CD4-positive, alpha-beta T cell treated with Interleukin-15 for 4 hours (primary cell): ENCODE measurements at places on chromosomes 6 and 20.

DNA sequence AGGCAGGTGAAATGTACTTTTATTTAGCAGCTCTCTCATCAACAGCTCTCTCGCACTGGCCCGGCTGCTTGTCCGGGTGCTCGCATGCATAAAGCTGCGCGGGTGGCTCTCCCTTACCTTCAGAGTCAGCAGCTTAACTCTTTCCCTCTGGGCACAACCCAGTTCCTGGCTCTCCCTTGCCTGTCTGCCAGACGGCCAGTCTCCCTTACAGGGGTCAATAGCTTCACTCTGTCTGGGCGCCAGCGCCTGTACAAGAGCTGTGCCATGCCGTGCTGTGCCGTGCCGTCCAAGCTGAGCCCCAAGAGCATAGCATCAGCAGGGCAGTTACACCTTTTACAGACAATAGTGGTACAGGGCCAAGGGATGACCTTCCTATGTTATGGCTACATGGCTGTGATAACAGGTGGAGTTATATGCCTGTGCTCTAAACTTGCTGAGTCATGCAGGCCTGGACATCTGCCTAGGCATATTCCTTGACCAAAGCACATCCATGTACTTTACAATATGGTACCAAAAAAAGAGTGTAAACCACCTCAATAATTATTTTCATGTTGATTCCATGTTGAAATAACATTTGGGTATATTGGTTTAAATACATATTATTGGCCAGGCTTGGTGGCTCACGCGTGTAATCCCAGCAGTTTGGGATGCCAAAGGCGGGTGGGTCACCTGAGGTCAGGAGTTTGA lies 47.9 kb downstream of the BLTP3A start:
- no peak for DNase-seq

DNA sequence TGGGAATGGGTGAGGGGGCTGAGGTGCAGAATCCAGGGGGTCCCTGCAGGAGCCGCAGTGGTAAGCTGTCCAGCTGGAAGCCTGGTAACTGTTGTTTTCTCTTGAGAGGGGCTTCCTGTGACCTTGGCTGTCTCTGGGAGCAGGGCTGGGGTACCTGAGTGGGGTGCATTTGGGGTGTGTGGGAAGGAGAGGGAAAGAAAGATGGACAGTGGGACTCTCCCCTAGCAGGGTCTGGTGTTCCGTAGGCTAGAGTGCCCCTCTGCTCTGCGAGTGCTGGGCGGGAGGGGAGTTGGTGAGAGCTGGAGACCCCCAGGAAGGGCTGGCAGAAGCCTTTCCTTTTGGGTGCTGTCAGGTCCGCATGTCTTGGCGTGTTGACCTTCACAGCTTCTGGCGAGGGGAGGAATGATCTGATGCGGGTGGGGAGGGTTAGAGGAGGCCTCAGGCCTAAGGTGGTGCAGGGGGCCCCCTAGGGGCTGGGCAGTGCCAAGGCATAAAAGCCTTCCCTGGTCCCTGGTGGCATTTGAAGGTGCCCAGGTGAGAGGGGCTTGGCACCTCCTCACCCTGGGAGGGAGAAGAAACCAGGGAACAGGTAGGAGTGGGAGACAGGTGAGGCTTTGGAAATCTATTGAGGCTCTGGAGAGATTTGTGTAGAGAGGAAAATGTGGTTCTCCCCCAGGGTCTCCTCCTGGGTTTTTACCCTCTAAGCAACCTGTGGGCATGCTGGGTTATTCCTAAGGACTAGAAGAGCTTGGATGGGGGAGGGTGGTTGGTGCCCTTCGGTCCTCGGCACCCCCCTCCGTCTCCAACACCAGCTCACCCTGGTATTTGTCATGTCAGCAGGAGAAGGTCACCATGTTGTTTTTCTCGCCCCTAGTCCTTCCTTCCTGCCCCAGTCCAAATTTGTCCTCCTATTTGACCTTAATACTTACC lies 3.3 kb downstream of the VEGFA start:
- DNase-seq, result peak; percentile 36

DNA sequence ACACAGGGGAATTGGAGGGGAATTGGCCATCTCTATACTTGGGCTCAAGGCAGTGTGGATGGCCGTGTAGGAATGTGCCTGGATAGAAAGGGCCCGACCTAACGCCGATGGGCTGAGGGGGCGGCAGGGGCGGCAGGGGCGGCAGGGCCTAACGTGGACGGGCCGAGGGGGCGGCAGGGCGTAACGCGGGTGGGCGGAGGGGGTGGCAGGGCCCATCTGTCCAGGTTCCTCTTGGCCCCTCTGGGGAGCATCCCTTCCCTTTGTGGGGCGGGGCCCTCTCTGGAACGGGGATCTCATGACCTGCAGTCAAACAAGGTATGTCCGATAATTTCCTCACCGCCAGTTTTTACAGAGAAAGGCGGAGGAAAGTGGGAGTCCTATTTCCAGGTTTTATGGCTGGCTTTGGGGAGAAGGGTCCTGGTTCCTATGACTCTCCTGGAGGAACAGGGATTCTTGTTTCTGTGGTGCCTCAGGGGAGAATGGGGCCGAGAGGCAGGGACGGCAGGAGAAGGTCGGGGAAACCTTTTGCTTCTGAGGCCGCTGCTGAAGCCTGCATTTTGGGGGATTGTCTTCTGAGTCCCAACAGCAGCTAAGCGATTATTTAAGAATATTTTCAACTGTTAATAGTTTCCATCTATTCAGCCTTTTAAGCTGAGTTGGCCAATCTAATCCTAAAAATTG lies 100.8 kb upstream of the FRMD1 start:
- DNase-seq, result no peak

GRCh38 chr20:20782231-20782630 lies 69.8 kb upstream of the RALGAPA2 start:
- no peak for DNase-seq

- no peak for DNase-seq
Measured at GRCh38 chr20:4470375-4470774, 251.3 kb upstream of the PRND start.

GRCh38 chr6:67888546-67888885 lies 746.6 kb upstream of the ADGRB3 start:
- no peak for DNase-seq

DNA sequence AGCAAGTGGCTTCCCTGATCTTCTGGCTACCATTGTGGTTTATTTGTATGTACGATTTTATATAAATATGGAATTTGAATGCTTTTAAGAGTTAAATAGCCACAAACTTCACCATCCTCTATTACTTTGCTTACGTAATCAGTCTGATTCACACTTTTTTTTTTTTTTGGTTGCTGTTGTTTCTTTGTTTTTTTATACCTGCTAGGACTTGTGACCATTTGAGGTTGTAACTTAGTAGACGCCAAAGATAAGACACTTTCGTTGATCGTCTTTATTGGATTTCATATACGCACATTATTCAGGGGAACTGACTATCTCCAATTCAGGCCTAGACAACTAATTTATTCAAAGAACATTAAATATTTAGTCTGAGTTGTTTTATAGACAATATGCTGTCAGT lies 559.0 kb downstream of the CBLN4 start:
- DNase-seq, result no peak

DNA sequence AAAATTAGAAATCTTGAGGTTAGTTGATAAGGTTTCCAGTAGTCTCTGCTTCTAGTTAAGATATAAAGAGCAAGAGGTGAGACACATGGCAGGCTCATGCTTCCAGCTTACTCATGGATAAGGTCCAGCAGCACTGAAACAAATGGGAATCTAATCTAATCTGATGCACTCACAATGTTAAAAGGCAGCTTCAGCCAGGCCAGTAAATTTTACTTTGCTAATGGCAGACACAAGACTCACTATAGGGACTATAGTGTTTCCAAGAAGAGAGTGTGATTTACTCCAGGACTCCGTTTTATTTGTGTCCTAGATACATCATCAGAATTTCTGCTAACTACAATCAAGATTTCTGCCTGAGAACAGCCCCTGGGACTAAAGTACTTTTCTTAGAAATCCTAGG lies 324.8 kb downstream of the SMOC2 start:
- no peak for DNase-seq

DNA sequence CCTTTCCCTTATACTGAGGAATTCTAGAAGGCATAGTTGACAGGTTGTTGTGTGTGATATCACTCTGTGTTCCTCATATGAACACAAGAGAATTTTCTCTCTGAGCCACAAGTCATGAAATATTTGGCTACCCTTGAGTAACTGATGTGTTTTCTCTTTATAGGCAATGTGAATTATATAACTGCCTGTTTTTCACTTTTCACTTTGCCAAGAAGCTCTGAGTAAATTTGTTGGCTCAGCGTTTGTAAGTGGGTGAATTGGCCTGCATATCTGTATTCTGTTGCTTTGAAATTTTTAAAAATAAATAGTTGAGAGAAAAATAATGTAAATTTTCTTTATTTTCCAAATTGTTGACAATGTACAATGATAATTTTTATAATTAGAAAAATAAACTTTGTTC lies 5.2 kb upstream of the BTBD9 start:
- DNase-seq, result no peak

DNA sequence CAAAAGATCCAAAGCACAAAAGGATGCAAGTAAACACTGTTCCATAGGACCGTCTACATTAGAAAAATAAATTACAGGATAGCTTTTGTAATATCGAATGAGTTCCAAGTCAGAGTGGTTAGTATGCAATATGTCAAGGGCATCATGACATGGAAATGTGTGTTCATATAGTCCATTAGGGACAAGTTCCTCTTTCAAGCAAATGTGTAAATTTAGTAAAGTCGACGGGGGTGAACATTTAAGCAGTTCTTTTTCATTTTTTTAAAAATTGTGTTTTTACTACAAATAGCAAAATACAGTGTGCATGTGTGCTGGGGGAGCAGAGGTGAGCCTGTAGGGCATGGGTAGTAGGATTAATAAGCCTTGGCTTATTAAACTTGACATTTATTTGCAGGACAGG lies 359.0 kb downstream of the ESR1 start:
- no peak for DNase-seq

DNA sequence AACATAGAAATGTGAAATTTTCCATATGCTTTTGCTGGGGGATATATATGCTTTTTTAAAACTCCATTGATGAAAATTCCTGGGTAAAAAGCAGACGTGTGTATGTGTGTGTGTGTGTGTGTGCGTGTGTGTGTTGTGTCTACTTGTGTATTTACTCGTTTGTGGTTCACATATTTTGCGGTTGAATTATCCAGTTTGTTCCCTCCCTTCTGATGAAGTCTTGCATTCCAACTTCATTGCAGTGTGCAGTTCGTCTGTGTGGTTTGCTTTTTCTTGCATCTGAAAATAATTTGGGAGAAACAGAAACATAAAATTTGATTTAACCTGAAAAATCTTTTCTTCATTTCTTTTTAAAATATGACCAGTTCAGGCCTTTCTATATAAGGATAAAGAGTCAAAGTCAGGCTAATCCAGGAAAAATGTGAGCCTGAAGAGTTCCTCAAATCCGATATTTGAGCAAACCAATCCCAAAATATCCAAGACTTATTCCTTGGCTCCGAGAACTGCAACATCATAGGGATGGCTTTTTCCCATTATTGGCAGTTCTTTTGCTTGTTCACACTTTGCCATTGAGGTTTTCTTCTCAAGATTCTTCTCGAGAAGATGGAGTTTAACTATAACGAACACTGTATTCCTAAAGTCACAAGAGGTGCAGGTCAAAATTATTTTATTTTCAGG lies 202.2 kb upstream of the CCN2 start:
- no peak for DNase-seq

GRCh38 chr6:54053881-54054391 lies 57.3 kb upstream of the MLIP start:
- DNase-seq, result no peak

- DNase-seq, result no peak
Measured at GRCh38 chr6:150878347-150879213, 13.1 kb downstream of the MTHFD1L start.

DNA sequence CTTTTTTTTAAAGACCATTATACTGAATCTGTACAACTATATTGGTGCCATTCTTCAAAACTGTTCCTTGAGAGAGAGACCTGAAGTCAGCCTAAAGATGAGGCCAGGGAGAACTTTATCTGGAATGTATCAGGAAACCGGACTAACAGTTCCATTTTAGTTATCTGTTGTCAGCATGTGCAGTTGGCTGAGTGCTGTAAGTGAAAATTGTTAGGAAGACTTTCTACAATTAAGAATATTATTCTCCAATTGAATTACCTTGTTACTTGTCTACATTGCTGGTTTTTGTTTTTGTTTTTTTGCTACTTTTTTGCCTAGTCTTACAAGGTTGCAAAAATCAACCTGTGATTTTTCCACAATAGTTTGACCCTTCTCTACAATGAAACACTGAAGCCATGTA lies 7.5 kb downstream of the CEP57L1 start:
- no peak for DNase-seq

- DNase-seq, result no peak
Measured at GRCh38 chr6:147563472-147563871, 55.0 kb downstream of the SAMD5 start.
